ENCODE measurements at places on chromosomes 1 and 21. TPM values are rescaled to one million over a fixed set of nuclear protein-coding genes. Genes with fewer than 3 reads are reported as not detected.
A peak's percentile ranks its signal among the peaks of the same experiment; 100 is the strongest.

Gene S100A8
- not detected for total RNA-seq

Gene PARS2
- 5.7 TPM for total RNA-seq

GRCh38 chr1:68442822-68443556 lies 6.8 kb downstream of the RPE65 start:
- peak; percentile 9 for DNase-seq

DNA sequence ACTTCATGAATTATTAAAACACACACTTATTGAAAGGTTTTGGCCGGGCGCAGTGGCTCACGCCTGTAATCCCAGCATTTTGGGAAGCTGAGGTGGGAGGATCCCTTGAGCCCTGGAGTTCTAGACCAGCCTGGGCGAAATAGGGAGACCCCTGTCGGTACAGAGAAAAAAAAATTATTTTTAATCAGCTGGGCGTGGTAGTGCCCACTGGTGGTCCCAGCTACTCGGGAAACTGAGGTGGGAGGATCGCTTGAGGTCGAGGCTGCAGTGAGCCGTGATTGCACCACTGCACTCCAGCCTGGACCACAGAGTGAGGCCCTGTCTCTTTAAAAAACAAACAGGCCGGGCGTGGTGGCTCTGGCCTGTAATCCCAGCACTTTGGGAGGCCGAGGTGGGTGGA lies 1.7 kb downstream of the GABPB2 start:
- no peak for DNase-seq

DNA sequence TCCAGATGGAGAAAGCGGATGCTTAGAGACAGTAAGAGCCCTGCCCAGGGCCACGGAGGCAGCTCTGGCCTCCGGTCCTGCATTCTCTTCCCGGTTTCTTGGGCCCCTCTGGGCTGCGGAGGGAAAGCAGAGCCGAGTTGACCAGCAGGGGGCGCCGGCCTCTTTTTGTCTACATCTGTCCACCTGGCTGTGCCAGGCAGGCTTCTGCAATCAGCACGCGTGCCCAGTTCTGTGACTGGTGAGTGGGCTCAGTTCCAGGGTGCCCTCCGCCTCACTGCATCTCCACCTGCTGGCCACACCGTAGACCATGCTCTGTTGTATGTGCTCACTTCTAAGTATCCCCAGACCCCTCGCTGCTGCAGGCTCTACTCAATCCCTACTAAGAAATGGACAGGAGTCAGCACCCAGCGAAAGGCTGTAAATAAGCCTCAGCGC lies 6.7 kb upstream of the HUNK start:
- peak; percentile 80 for DNase-seq

DNA sequence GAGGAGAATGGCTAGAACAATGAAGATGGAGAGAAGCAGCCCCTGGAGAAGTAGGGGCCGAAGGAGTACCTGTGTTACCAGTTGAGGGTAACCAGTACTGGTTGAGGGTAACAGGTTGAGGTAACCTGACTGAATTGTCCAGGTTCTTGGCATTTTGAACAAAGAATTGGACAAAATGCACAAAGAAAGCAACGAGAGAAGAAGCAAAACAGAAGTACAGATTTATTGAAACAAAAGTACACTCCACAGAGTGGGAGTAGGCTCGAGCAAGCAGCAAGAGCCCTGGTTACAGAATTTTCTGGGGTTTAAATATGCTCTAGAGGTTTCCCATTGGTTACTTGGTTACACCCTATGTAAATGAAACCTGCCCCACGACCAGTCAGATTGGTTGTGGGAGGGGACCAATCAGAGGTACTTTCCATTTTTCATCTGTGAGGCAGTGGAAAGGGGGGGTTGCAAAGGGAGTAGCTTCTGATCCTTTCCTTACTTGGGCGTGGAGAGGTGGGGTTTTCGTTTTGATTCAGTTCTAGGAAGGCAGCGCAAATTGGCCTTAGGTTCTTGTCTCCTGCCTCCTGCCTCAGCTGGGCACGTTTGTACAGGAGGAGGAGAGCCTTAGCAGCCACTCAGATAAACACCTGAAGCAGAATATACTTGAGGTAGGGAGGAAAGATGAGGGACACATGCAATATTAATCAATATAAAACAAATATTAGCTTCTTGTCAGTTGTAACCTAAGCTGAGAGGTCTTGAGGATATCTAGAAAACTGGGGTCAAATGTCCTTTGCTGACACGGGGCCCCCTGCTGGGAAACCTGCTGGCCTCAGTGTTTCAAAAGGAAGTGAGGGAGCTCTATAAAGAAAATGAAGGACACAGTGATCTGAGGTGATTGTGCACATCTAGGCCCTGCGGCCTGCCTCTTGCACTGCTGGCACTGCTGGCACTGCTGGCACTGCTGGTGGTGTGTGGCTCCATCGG lies 14.3 kb upstream of the LSM10 start:
- DNase-seq = peak; percentile 81

- no peak for DNase-seq
Observed at GRCh38 chr1:5746611-5747425, 245.4 kb downstream of the NPHP4 start.

GRCh38 chr21:34673006-34673405 lies 4.2 kb downstream of the CLIC6 start:
- DNase-seq = no peak

- no peak for DNase-seq
Observed at GRCh38 chr1:241834733-241835377, 13.1 kb upstream of the EXO1 start.

DNA sequence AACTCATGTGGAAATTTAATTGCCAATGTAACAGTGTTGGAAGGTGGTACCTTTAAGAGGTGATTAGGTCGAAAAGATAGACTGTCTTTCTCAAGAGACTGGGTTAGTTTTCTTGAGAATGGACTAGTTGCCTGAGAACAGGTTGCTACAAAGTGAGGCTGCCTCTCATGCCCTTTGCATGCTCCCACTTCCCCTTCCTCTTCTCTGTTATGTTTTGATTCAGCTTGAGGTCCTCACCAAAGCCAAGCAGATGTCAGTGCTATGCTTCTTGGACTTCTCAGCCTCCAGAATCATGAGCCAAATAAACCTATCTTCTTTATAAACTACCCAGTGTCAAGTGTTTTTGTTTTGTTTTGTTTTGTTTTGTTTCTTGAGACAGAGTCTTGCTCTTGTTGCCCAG lies 187.0 kb upstream of the RUNX1 start:
- DNase-seq = no peak

Data from activated CD4-positive, alpha-beta memory T cell treated with anti-CD3 and anti-CD28 coated beads for 36 hours (primary cell).